ENCODE measurements at places on chromosomes 16 and 17.

GRCh38 chr16:69133373-69133954 lies 1.0 kb downstream of the UTP4 start:
- H3K4me1 ChIP-seq, result peaks cover 23% of the 10 kb centered on the region
- H3K4me3 ChIP-seq, result peak overlapping the region; percentile 80
- no peaks in the 10 kb centered on the region for H3K27me3 ChIP-seq
- DNase-seq, result no peak
- no peaks in the 10 kb centered on the region for H3K36me3 ChIP-seq
- H3K27ac ChIP-seq, result peak overlapping the region; percentile 88

- no peak for DNase-seq
- no peaks in the 10 kb centered on the region for H3K4me1 ChIP-seq
- no peak overlapping the region for H3K4me3 ChIP-seq
- H3K27ac ChIP-seq, result no peak overlapping the region
- peaks cover 19% of the 10 kb centered on the region for H3K27me3 ChIP-seq
- no peaks in the 10 kb centered on the region for H3K36me3 ChIP-seq
Observed at GRCh38 chr17:79748295-79749099, 17.8 kb downstream of the ENPP7 start.

GRCh38 chr17:50026837-50027171 lies 29.1 kb upstream of the ITGA3 start:
- no peaks in the 10 kb centered on the region for H3K36me3 ChIP-seq
- DNase-seq, result peak; percentile 62
- no peaks in the 10 kb centered on the region for H3K4me1 ChIP-seq
- H3K27me3 ChIP-seq, result peaks cover 6% of the 10 kb centered on the region
- H3K27ac ChIP-seq, result no peak overlapping the region

GRCh38 chr17:36813957-36814563 lies 123.2 kb upstream of the LHX1 start:
- no peaks in the 10 kb centered on the region for H3K4me1 ChIP-seq
- no peak overlapping the region for H3K4me3 ChIP-seq
- peaks cover 2% of the 10 kb centered on the region for H3K27me3 ChIP-seq
- DNase-seq, result no peak

GRCh38 chr16:49601576-49601975 lies 228.0 kb downstream of the C16orf78 start:
- H3K27me3 ChIP-seq, result no peaks in the 10 kb centered on the region
- no peaks in the 10 kb centered on the region for H3K4me1 ChIP-seq
- H3K36me3 ChIP-seq, result no peaks in the 10 kb centered on the region
- no peak for DNase-seq
- H3K4me3 ChIP-seq, result no peak overlapping the region

GRCh38 chr17:16870253-16871245 lies 101.4 kb downstream of the TNFRSF13B start:
- H3K27me3 ChIP-seq, result no peaks in the 10 kb centered on the region
- no peak for DNase-seq
- no peak overlapping the region for H3K27ac ChIP-seq
- no peaks in the 10 kb centered on the region for H3K36me3 ChIP-seq
- H3K4me3 ChIP-seq, result no peak overlapping the region
- H3K4me1 ChIP-seq, result no peaks in the 10 kb centered on the region

GRCh38 chr17:12603566-12603965 lies 62.1 kb upstream of the MYOCD start:
- H3K36me3 ChIP-seq, result no peaks in the 10 kb centered on the region
- no peak overlapping the region for H3K4me3 ChIP-seq
- DNase-seq, result no peak
- H3K27me3 ChIP-seq, result no peaks in the 10 kb centered on the region
- no peaks in the 10 kb centered on the region for H3K4me1 ChIP-seq
- H3K27ac ChIP-seq, result no peak overlapping the region

- H3K27me3 ChIP-seq, result no peaks in the 10 kb centered on the region
- H3K36me3 ChIP-seq, result no peaks in the 10 kb centered on the region
- no peak for DNase-seq
- no peak overlapping the region for H3K27ac ChIP-seq
Observed at GRCh38 chr17:80191865-80192661, 22.2 kb downstream of the CARD14 start.

GRCh38 chr17:32688221-32688620 lies 188.7 kb downstream of the MYO1D start:
- no peak overlapping the region for H3K4me3 ChIP-seq
- no peak overlapping the region for H3K27ac ChIP-seq
- H3K27me3 ChIP-seq, result no peaks in the 10 kb centered on the region
- H3K4me1 ChIP-seq, result no peaks in the 10 kb centered on the region

Data from naive thymus-derived CD4-positive, alpha-beta T cell (primary cell).